Activated CD4-positive, alpha-beta memory T cell treated with anti-CD3 and anti-CD28 coated beads, Interleukin-2, amount 10 ng/mL, durations not matched to agents 7 days and 5 days (primary cell): ENCODE measurements at places on chromosomes 2 and 18. TPM values are rescaled to one million over a fixed set of nuclear protein-coding genes. Genes with fewer than 3 reads are reported as not detected.

Gene MAP3K19
- not detected for total RNA-seq

Gene TRABD2A
- 38.3 TPM for total RNA-seq

DNA sequence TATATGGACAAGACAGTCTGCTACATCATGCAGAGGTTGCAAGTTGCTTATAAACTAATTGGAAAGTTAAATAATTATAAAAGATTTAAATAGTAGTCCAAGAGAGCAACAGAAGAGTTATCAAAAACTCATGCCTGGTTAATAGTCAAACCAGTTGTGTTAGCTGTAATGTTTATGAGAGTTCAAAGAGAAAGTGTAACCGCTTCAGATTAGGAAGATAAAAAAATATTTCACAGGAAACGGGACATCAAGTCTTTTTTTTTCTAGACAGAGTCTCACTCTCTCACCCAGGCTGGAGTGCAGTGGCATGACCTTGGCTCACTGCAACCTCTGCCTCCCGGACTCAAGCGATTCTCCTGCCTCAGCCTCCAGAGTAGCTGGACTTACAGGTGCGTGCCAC is 34.6 kb upstream of the RNF125 start:
- DNase-seq = no peak
- H3K36me3 ChIP-seq = peaks cover 4% of the 10 kb centered on the region
- H3K4me1 ChIP-seq = peaks cover 12% of the 10 kb centered on the region
- no peak overlapping the region for H3K4me3 ChIP-seq
- no peak overlapping the region for H3K27ac ChIP-seq

DNA sequence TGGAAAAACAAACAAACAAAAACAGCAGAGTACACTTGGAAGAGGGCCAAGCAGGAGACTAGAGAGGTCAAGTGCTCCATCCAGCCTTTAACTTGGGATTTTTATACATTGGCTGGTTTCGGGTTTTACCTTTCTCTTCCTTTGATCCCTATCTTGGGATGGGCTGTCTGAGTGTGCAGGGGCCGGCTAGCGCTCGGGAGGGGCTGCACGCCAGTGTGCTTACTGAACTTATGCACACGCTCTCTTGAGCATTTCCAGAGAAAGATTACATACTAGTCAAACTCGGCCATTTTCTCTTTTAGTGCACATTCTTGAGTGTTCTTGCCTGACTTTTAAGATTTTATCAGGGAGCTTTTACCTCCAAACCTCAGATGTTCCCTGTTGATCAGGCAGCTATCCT is 707.8 kb downstream of the DSC3 start:
- H3K36me3 ChIP-seq = no peaks in the 10 kb centered on the region
- no peaks in the 10 kb centered on the region for H3K27me3 ChIP-seq
- no peak for DNase-seq
- no peak overlapping the region for H3K4me3 ChIP-seq

GRCh38 chr2:51717312-51717711 is 685.4 kb upstream of the NRXN1 start:
- no peaks in the 10 kb centered on the region for H3K27me3 ChIP-seq
- no peak overlapping the region for H3K4me3 ChIP-seq
- H3K27ac ChIP-seq = no peak overlapping the region
- no peak for DNase-seq

- H3K4me1 ChIP-seq = peaks cover 2% of the 10 kb centered on the region
- no peaks in the 10 kb centered on the region for H3K36me3 ChIP-seq
Observed at GRCh38 chr18:5196253-5197031, 615 bp downstream of the AKAIN1 start.
